Stimulated activated CD4-positive, alpha-beta T cell treated with anti-CD3 and anti-CD28 coated beads, Interleukin-4, amount 100 ng/mL, for 4 hours (primary cell): ENCODE measurements at places on chromosomes 4 and X.

DNA sequence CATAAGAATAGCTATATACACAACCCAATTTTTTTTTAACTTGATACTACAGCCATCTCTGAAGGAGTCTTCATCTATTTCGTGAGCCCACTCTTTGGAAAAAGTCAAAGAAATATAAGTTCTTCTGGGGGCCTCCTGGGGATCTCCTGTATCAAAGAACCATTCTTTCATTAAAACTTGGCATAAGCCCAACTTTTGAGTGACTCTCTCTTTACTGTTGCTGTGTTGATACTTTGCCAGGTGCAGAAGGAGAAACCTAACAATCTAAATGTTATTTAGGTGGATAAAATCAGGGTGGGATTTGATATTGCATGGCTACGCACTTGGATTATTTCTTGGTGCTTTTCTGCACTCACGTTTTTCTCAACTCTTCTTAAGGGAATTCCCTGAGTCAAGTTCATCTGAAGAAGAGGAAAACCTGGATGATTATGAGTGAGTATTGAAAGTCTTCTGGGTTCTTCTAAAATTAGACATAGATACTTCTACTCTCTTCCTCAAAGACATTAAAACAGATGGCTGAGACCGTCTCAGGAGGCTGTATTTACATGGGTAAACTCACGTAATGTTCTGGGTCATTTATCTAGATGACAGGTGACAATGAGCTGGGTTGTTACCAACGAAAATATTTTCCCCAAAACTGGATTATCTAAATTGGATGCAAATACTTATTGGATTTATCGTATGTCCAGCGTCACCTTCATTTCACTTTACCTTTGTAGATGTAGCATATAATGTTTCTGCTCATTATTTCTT lies 25.2 kb downstream of the BMX start:
- no peak for DNase-seq

DNA sequence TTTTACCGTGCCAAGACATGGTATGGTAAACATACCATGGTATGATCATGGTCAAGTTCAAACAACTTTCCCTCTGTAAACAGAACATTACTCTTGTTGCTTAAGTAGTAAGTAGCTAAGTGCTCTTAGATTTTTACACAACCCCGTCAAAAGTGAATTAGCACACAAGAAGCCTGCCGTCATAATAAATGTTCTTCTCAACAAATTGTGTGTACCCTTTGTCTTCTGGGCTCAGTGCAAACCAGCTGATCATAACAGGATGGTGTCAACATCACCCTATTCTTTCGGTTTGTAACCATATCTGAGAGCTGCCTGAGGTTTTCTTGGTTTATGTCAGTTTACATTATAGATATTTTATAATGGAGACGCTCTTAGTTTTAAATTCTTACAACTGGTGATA lies 28.8 kb downstream of the MSL3 start:
- DNase-seq, result no peak

DNA sequence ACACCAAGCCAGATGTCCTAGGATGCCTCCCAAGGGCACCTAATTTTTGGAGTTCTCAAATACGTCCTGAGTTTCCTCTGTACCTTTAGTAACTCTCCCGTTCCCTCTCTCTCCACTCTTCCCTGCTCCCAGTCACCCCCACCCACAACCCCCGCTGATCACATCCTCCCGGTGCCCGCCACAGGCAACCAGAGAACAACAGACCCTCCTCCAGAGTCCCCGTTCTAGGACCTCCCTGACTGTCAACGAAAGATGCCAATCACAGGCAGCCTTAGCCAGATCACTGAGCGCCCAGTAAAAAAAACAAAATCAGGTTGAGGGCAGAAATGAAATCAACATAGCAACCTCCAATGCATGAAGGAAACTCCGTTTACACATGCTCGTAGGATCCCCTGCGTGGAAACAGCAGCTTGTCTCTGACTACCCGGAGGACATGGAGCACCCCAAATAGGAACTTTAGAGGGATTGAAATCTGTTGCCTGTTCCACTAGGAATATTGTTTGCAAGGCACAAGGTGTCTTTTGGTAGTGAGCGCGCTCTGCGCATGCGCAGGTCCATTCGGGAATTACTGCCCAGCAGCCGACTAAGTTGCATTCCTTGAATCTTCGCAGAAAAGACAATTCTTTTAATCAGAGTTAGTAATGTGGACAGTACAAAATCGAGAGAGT lies at the start of gene GABRB1:
Gene GABRB1, plus strand, starts transcription at position 557 of the 668 bp plus-strand sequence.
- no peak for DNase-seq

GRCh38 chr4:81589262-81589661 lies 117.6 kb upstream of the RASGEF1B start:
- DNase-seq, result no peak

DNA sequence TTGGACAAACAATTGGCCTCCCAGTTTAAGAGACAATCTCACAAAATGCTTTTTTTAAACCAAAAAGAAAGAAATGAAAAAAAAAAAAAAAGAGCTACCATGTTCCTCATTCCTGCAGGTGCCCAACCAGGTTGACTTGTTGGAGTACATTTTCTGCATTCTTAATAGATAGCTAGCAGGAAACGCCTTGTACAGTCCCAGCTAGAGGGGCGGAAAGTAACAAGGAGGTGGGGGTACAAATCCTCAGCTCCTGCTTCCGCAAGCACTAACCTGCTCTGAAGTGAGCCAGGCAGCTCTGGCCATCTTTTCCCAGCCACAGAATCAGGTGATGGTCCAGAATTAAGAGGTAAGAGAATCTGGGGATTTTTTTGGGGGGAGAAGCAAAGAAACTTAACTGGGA lies at the start of gene VGLL1:
Gene VGLL1, plus strand, starts transcription at position 265 of the 400 bp plus-strand sequence. CDS start 3,806 bp downstream, outside the sequence.
- DNase-seq, result no peak

DNA sequence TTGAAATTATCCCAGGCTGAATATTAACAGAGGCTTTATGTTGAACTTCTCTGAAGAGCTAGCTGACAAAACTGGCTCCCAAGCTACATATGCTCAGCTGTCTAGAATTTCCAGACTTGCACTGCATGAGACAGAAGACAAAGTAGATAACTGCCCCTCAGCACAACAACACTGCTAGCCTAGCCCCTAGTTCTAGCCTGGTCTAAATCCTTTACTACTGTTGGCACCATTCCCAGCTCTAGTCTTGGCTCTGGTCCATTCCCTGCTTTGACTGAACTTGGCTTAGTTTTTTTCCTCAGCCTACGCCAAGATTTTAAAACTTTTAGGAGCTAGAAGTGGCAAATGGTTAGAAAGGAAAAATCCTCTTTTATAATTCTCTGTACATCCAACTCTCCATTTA lies 7.6 kb upstream of the OPHN1 start:
- DNase-seq, result no peak

DNA sequence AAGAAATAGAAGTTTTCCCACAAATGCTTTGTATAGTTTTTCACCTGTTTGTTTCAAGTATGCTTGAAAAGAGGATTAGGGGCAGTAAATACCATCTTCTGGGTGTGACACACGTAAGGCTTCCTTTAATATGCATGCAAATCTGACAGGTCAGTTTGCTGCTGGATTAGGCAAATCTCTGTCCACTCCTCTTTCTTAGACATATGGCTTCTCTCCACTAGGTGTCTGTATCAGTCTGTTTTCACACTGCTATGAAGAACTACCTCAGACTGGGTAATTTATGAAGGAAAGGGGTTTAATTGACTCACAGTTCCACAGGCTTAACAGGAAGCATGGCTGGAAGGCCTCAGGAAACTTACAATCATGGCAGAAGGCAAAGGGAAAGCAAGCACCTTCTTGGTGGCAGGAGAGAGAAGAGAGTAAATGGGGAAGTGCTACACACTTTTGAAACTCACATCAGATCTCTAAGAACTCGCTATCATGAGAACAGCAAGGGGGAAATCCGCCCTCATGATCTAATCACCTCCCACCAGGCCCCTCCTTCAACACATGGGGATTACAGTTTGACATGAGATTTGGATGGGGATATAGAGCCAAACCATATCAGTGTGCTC lies 66.9 kb downstream of the TAB3 start:
- DNase-seq, result no peak

- no peak for DNase-seq
Measured at GRCh38 chr4:88318751-88319350, 34.5 kb upstream of the PPM1K start.

DNA sequence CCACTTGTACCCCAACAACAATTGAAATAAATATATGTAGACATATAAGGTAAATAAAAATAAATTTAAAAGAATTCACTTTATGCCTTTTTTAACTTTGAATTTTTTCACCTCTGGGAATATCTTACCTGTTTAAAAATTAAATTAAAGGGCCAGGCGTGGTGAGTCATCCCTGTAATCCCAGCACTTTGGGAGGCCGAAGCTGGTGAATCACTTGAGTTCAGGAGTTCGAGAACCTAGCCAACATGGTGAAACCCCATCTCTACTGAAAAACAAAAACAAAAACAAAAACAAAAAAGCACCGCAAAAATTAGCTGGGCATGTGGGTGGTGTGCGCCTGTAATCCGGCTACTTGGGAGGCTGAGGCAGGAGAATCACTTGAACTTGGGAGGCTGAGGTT lies 164.8 kb downstream of the AASDH start:
- no peak for DNase-seq

DNA sequence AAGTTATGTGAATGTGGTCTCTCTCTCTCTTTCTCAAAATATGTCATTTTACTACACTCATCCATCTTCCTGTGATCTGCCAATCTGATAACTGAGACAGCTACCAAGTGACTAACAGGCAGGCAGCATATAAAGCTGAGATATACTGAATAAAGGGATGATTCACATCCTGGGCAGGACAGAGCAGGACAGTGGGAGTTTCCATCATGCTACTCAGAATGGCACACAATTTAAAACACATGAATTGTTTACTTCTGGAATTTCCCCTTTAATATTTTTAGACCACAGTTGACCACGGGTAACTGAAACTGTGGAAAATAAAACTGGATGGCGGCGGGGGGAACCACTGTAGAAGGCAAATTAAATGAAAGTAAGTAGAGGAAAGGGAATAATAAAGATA lies 58.6 kb upstream of the DCTD start:
- DNase-seq, result no peak

GRCh38 chr4:48481581-48481980 lies 1.6 kb upstream of the SLC10A4 start:
- DNase-seq, result no peak

GRCh38 chrX:135389243-135389642 lies 32.5 kb upstream of the SMIM10L2A start:
- no peak for DNase-seq

- DNase-seq, result no peak
Measured at GRCh38 chr4:183106839-183107238, 7.8 kb downstream of the WWC2 start.

DNA sequence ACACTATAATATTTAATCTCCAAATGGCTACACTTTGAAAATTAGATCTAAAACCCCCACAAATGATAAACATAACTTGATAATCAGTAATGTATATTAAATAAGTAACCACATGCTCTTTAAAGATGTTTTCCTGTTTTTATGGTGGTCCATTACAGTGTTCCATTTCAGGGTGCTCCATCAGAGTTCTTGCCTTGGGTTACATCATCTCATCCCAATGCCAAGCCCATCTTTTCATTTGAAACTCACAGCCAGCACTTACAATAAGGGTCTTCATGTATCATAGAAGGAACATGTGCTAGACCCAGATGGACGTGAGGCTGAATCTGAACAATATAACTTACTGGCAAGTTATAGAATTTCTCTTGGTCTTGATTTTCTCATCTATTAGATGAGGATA lies 10.5 kb upstream of the PAQR3 start:
- DNase-seq, result no peak

DNA sequence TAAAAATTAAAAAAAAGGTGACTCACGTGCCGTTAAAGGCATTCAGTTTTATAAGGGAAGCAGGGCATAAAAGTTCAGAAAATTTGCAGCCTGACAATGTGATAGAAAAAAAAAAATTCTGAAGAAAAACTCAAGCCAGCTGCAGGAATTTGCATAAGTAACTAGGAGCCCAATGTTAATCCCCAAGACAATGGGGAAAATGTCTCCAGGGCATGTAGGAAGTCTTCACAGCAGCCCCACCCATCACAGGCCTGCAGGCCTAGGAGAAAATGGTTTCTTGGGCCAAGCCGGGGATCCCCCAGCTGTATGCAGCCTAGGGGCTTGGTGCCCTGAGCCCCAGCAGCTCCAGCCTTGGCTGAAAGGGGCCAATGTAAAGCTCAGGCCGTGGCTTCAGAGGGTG lies 31.2 kb downstream of the CHM start:
- DNase-seq, result no peak
